ENCODE measurements at places on chromosomes 6 and 20. TPM values are rescaled to one million over a fixed set of nuclear protein-coding genes. Genes with fewer than 3 reads are reported as not detected.

The HEBP2 gene
- 11.2 TPM for total RNA-seq

The MCCD1 gene
- not detected for total RNA-seq

The TMEM74B gene
- total RNA-seq: not detected

The PGC gene
- not detected for total RNA-seq

The ARHGAP18 gene
- 20.2 TPM for total RNA-seq

The RPS21 gene
- total RNA-seq: 2,994 TPM

The TP53INP2 gene
- 3.6 TPM for total RNA-seq
